ENCODE measurements at places on chromosomes 5 and 9.

DNA sequence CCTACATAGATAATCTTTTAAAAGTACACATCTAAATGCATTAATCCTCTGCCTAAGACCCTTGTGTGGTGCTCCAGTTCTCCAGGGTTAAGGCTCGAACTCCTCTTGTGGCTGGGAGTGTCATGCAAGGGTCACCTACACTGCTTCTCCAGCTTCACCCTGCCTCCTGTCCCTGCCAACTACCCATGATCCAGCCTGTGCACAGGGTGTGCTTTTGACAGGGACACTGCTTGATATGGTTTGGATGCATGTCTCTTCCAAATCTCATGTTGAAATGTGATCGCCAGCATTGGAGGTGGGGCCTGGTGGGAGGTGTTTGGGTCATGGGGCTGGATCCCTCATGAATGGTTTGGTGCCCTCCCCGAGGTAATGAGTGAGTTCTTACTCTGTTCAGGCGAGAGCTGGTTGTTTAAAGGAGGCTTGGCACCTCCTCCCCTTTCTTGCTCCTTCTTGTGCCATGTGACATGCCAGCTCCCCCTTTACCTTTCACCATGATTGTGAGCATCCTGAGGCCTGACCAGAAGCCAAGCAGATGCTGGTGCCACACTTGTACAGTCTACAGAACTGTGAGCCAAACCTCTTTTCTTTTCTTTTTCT is 48.5 kb downstream of the SLC22A5 start:
- DNase-seq, result no peak

- peak; percentile 26 for DNase-seq
Observed at GRCh38 chr9:132787748-132788159, 90.3 kb downstream of the AK8 start.

DNA sequence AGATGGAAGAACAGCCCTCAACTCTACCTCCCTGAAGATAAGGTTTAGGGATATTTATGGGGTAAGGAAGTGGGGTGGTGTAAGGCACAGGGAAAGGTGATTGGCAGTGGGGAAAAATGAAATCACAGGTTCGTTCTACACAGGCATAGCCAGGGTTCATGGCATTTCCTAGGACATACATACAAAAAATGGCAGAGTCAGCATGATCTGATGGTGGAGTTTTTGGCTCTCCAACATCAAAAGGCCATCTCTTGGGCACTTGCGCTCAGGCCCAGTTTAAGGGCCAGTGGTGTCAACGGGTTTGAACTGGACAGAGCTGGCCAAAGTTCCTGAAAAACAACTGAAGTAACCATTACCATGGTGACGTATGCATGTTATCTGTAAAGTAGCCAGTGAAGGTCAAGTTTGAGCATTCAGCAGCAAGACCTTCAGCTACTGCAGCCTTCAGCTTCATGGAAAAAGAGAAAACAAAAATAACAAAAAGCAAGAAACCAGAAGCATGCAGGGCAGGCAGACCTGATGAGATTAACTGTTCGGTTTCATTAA is 92.8 kb downstream of the SMARCA2 start:
- DNase-seq, result no peak

DNA sequence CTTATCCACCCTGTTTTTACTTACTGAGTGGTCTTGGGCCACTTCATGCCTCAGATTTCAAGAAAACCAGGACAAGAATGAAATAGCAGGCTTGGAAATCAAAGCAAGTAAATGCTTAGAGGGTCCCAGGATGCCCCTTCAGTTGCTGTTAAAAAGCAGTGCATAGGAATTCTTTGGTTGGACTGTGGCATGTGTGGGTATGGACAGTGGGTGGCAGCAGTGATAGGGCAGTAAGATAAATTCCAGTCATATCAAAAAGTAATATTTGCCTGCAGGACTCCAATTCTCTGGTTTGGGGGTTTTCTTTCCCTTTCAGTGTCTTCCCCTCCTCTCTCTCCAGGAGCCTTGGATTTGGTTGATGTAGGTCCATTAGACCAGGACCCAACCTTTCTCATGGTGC is 306.7 kb upstream of the CLINT1 start:
- no peak for DNase-seq

DNA sequence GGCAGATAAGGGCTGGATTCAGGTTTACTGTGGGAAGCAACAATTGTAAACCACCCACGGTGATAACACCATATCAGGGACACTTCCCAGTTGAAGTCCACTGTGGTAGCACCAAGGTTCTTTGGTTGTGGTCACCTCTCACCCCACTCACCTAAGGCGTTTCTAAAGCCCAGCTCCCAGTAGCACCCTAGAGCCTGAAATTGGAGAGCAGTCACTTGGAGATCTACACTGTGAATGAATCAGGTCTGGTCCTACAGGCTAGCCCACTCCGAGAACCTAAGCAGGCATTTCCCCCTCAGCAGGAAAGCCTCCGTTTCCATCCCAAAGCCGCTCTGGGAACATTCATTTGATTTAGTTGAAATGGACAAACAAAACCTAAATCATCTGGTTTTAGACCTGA is 191.3 kb downstream of the TTC39B start:
- no peak for DNase-seq

Measured in RCC 7860 (cell line).